ENCODE measurements at places on chromosomes 5 and 9. TPM values are rescaled to one million over a fixed set of nuclear protein-coding genes. Genes with fewer than 3 reads are reported as not detected.

DDX4 gene
- total RNA-seq, result not detected

TPPP gene
- total RNA-seq, result 1.7 TPM

GFM2 gene
- total RNA-seq, result 28.3 TPM

COL23A1 gene
- total RNA-seq, result 0.35 TPM

ELP1 gene
- total RNA-seq, result 31.6 TPM

CACNA1B gene
- total RNA-seq, result under 0.01 TPM

VCAN gene
- total RNA-seq, result 81.1 TPM

ADAMTSL2 gene
- not detected for total RNA-seq

PCDHGB1 gene
- not detected for total RNA-seq

EIF4E1B gene
- not detected for total RNA-seq

PFN3 gene
- not detected for total RNA-seq

PCDHGB5 gene
- 6.1 TPM for total RNA-seq

TBC1D13 gene
- 16.9 TPM for total RNA-seq

ZBED3 gene
- total RNA-seq, result 0.85 TPM

FABP6 gene
- 0.56 TPM for total RNA-seq

SHISAL2B gene
- not detected for total RNA-seq

FBP2 gene
- total RNA-seq, result not detected

TUBB4B gene
- 738 TPM for total RNA-seq

ELOVL7 gene
- 3.2 TPM for total RNA-seq

AGXT2 gene
- not detected for total RNA-seq

ANKRD31 gene
- total RNA-seq, result 0.09 TPM

SPACA9 gene
- 6.6 TPM for total RNA-seq

SPAG8 gene
- not detected for total RNA-seq

PCDHGC3 gene
- 21.0 TPM for total RNA-seq

NTRK2 gene
- under 0.01 TPM for total RNA-seq
